LNCaP clone FGC (cell line): ENCODE measurements at places on chromosomes 3 and 15.

DNA sequence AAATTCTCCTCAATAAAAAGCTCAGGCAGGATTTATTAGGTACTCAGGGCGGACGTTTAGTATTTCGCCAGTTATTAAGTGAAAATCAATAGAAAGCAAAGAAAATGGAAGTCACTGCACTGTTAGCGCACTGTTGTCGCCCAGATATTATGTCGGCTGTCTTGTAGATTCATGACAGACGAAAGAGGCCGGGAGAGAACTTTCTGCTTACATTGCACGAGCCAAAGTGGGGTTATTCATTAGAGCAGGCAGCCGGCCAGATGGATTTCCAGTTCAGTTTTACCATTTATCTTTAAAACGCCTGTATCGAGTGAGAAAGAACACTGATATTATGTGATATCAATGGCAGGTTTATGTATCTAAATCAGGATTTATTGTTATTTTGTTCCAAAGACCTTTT lies 866.0 kb upstream of the NR2F2 start:
- DNase-seq = no peak

DNA sequence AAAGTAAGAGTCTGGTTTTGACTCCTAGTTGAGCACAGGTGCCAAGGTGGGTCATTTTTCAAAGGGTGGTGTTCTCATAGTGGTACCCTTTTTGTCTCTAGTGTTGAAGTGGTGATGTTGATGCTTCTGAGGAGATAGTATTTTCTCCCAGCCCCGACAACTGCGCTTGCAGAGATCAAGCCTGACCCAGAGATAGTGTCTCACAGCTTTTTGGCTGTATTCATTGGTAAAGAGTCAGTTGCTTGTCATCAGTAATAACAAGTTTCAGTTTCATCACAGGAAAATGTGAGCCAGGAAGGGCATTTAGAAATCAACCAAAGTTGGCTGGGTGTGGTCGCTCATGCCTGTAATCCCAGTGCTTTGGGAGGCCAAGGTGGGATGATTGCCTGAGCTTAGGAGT lies 139.3 kb downstream of the NFKBIZ start:
- DNase-seq = no peak

DNA sequence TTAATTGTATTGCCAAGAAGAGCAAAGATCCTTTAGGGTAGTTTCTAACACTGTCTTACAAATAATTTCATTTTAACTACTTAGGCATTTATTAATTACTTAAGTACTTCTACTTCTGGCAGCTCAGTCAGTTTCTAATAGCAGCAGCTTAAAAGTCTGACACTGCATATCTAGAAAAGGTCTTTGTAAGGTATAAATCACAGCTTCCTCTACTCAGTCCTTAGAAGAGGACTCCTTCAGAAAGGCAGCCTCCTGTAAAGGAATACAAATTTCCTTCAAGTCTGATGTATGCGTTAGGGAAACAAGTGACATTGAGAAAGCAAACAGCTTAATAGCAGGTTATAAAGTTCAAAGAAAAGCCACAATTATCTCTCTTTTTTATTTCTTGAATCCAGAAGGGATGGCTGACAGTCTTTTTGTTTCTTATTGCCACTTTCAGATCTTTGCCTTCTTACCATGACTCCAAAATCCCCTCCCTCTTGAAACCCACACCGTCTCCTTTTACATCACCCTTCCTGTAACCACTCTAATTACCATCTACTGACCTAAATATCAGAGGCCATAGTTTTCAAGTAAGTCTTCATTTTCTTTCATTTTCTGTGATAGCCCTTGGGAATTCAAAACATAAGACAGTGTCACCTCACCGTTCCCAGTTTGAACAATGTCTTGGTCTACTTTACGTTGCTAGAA lies 109.5 kb downstream of the CGGBP1 start:
- DNase-seq = no peak

DNA sequence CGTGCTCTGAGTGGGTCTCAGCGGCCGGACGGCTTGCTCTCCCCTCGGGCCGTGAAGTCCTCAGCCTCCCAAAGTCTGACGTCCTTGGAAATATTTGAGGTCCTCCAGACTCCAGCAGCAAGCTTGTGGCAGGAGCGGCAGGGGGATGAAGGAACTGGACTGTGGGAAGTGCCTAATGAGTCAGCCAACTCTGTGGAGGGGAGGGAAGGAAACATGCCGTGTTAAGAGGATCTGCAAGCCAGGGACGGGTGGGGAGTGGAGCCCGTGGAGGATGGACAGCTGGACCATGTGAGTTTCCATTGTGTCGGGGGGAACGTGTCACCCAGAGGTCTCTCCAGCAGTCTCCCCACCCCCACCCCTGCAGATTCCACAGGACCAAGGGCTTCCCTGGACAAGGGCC lies 39.4 kb upstream of the IDH2 start:
- DNase-seq = no peak

DNA sequence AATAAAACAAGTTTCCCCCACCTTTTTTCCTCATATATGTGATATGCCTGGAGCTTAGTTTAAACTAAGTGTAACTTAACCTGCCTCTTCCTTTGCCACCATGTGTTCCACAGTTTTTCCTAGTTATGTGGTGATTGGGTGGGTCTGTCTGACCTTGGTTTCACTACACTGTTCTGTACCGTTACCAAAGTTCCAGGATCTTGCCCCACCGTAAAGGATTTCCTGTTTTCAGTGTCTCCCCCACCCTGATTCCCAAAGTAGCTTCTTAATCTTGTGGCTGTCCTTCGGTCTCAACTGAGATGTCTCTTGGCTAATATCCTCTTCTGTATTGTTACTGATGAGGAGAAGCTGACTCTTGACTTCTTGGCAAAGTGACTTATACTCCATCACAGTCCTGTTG lies 6.4 kb upstream of the MGA start:
- no peak for DNase-seq

- DNase-seq = no peak
Observed at GRCh38 chr3:107634099-107634489, 111.3 kb downstream of the BBX start.

- no peak for DNase-seq
Observed at GRCh38 chr3:128080323-128081080, 28.3 kb downstream of the SEC61A1 start.

GRCh38 chr15:88391006-88391405 lies 76.2 kb downstream of the MRPL46 start:
- DNase-seq = no peak
